Activated CD4-positive, alpha-beta T cell treated with anti-CD3 and anti-CD28 coated beads, Interleukin-2, amount 10 ng/mL, durations not matched to agents 24 days and 14 days (primary cell): ENCODE measurements at places on chromosomes 16 and 17.

DNA sequence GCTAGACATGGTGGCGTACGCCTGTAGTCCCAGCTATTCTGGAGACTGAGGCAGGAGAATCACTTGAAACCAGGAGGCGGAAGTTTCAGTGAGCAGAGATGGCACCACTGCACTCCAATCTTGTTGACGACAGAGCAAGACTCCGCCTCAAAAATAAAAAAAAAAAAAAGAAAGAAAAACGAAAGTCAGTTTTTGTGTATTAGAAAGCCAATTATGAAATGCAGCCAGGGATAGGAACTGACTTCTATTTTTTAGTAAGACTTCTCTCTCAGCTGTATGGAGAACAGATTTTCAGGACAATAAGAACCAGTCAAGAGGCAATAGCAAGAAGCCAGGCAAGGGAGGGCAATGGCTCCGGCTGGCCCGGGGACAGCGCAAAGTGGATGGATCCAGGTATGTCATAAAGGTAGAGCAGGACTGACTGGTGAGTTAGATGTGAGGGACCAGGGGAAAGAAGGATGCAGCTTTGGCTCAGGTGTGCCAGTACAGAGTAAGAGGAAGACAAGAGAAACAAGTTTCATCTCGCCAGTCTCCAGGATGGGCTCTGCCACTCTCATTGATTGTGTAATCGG, 12.5 kb upstream of the CCL1 start:
- no peak for DNase-seq

GRCh38 chr16:14186007-14186794, 115.1 kb downstream of the MRTFB start:
- DNase-seq, result peak; percentile 70

DNA sequence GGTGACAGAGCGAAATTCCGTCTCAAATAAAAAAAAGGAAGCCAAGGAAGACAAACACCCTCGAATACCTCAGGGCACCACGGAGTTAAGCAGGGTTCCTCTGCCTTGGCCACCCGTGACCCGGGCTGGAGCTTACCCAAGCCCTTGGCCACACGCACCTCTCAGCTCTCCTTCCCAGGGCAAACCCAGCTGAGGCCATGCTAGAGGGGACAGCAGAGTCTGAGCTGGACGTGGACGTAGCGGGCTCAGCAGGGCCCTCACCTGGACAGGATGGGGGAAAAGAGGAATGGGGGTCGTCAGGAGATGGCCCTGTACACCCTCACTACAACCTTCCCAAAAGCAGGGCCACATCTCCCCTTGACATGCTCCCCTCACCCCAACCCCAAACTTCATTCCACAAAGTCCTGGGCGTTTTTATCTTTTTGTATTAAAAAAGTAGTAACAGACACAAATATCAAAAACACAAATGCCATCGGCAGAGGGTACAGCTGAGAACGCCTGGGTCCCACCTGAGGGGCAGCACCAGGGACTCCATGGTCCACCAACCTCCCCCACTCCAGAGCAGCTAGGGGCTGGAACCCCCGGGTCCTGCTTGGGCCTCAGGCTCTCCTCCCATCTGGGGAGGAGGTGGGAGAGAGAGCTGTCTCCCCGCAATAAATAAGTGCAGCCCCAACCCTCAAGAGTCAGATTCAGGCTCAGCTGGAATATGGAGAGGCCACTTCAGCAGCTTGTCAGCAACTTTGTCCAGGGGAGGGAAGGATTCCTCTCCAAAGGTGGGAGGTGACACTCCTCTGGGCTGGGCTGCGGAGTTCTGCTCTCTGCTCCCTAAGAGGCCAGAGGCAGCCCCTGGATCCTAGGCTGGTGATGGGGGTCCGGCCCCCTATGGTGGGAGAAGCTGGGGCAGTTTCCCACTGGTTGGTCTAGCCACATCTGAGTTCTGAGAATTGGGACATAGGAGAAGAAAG, 11.9 kb downstream of the PER1 start:
- DNase-seq, result peak; percentile 62

GRCh38 chr16:89704281-89704680, 2.8 kb upstream of the SPATA2L start:
- no peak for DNase-seq

DNA sequence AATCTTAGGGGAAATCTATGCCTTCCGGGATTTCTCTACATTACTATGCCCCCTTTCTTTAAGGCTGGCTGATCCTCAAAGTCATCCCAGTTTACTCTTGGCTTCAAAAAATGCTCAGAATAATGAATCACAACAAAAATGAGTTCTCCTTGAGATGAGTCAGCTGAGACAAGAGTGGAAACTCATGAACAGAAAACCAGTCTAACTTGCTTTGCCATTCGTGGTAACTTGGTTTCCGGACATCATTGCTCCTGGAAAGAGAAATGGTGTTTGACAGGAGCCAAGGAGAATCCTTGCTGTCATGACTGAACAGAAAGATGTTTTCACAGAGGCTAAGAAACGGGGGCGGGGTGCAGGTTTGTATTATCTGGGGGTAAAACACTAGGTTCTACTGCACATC, 435.6 kb upstream of the DYNLRB2 start:
- no peak for DNase-seq

GRCh38 chr16:73056921-73057290, 9.0 kb upstream of the ZFHX3 start:
- DNase-seq, result no peak

- no peak for DNase-seq
Observed at GRCh38 chr16:64242492-64242891, 879.4 kb downstream of the CDH11 start.

DNA sequence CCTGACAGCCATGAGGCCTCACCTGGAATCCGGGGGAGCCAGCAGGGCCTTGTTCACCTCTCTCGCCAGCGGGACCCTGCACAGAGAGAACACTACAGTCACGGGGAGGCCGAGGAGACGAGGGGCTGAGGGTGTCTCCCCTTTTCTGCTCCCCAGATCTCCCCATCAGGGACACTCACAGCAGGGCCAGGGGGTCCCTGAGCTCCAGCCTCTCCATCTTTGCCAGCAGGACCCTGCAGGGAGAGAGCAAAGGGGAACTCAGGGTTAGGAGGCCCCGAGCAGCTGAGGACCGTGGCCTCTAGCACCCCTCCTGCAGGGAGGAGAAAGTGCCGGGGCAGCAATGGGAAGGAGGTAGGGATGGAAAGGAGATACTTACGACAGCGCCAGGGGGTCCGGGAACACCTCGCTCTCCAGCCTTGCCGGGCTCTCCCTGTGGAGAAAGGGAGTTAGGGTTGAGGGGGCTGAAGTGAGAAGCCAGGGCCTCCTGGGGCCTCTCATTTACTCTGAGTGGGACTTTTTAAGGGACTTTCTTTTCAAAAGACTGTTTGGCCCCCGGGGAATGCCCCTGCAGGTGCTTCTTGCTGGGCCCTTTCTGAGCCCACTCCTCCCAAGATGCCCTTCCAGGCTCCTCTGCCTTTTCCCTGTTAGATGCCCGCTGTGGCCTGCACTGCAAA, 8.7 kb downstream of the COL1A1 start:
- no peak for DNase-seq

DNA sequence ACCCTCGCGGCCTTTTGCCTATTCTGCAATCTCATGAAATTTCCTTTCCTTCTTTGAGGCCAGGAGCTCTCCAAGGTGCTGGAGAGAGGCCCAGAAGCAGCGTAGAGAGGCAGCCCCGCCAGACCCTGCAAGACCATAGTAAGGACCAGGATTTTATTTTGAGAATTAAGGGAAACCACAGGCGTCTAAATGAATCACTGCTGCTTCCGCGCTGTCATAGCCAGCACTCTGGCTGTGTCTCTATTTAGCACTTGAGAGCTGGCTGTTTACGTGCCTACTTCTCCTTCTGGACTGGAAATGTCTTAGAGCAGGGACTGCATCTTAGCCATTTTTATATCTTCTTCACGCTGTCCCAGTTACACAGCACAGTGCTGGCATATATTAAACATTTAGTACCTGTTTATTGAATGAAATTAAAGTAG, 37.6 kb upstream of the PIRT start:
- DNase-seq, result peak; percentile 62

GRCh38 chr17:61294777-61295176, 104.9 kb upstream of the TBX2 start:
- DNase-seq, result no peak

DNA sequence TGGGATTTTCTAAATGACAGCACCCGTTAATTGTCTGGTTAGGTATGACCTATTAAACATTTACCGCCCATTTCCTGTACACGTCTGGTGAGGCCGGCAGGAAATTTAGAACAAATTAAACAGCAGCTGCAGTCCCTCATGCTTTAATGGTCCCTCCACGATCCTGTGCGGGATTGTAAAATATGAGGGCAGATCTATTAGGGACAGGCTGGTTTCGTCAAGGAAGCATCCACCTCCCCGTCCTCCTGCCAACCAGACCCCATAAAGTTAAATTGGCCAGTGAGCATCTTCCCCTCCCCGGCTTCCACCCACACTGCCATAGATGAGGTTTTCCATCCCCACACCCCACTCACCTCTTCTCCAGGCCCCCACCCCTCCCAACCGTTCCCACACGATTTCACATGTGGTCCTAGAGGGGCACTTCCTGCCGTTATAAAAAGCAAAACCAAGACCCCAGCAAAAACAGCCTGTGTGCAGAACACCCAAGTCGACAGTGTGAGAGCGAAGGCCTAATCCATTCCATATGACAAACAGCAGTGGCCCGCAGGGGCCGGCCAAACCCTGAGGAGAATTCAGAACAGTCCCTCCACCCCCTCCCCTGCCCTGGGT, 331.9 kb downstream of the FOXL1 start:
- DNase-seq, result no peak

- DNase-seq, result no peak
Observed at GRCh38 chr16:89164436-89164835, 7.1 kb upstream of the CDH15 start.

DNA sequence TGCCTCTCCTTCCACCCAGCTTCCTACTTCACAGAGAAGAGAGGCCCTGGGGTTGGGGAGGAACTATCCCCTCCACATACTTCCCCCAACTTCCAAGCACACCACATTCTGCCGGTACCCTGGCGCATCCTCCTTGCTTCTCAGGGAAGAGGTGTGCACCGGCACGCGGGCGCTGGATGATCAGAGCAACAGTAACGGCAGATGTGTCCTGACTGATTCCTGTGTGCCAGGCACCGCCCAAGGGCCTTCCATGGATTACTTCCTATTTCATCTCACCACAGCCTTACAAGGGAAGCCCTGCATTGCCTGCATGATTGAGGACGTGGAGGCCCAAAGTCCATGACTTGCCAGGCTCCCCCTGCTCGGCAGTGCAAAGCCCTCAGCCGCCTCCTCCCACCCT, 21.1 kb upstream of the MLKL start:
- DNase-seq, result no peak
